Kidney epithelial cell (primary cell): ENCODE measurements at places on chromosomes 12 and 14. TPM values are rescaled to one million over a fixed set of nuclear protein-coding genes. Genes with fewer than 3 reads are reported as not detected.

- DNase-seq: no peak
These were observed 172.0 kb downstream of the CHST11 start for GRCh38 chr12:104628831-104629135.

- DNase-seq: no peak
These were observed 53.5 kb upstream of the RAP1B start for GRCh38 chr12:68557011-68557730.

- DNase-seq: no peak
These were observed 436.3 kb downstream of the DPF3 start for GRCh38 chr14:72457641-72458040.

- DNase-seq: no peak
These were observed 30.6 kb upstream of the SLC2A3 start for GRCh38 chr12:7966563-7966962.

The ACADS gene
- 15.9 and 20.0 TPM in 2 replicates for total RNA-seq

The SERPINA5 gene
- total RNA-seq: 1.9 and 2.1 TPM in 2 replicates

The RNASE3 gene
- not detected in 2 replicates for total RNA-seq

The ANKS1B gene
- 0.13 TPM in 1 of 2 replicates, not detected in the other for total RNA-seq

The STAC3 gene
- 0.71 TPM in 1 of 2 replicates, not detected in the other for total RNA-seq

The KLRF2 gene
- not detected in 2 replicates for total RNA-seq
